WERI-Rb-1 (cell line): ENCODE measurements at places on chromosomes 7 and 10.
A peak's percentile ranks its signal among the peaks of the same experiment; 100 is the strongest.

DNA sequence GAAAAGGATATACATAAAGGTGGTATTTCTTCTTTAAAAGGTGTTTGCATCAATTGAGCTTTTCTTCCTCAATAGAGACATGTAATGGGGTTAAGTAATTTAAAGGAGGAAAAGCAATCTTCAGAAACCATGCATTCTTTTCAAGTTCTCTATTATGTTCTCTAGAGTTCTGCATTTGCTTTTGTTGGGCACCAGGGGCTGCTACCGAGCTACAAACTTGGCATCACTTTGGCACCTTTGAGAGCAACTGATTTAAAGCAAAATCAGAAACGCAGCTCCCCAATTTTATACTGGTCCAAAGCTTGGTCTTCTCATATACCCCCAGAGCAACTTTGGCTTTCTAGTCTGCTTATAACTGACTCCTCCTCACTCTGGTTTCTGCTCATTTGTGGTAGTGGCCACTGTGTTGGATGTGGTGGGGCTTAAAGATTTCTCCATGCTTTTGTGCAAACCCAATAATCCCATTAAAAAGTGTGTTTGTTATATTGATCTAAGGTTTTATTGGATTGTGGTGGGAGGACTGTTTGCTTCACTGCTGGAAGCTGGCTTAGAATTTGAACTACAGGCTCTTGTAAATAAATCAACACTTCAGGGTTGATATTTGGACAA is 712.1 kb downstream of the PHTF2 start:
- peak; percentile 49 for DNase-seq

GRCh38 chr7:86884152-86884551 is 175.3 kb downstream of the ELAPOR2 start:
- DNase-seq, result no peak

DNA sequence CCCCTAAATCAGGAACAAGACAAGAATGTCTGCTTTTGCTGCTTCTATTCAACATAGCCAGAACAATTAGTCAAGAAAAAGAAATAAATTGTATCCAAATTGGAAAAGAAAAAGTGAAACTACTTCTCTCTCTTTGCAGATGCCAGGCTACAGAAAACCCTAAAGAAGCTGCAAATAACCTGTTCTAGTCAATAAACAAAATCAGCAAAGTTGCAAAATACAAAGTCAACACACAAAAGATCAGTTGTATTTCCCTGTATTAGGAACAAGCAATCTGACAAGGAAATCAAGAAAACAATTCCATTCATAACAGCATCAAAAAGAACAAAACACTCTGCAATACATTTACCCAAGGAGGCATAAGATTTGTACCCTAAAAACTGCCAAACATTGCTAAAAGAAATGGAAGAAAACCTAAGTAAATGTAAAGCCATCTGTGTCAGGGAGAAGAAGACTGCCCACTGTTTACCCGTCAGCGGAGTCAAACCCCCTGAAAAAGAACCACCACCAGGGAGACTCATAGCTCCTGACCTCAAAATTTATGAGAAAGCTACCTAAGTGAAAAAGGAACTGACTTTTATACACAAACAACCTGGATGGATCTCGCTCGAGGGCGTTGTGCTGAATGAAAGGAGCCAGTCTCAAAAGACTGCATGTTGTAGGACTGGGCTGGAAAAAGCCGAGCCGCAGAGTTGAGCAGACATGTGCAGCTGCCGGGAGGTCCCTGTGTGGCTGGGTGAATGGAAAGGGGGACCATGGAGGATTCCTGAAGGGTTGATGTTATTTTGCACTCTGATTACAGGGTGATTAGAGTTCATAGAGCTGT is 263.1 kb downstream of the MAD1L1 start:
- DNase-seq, result no peak

DNA sequence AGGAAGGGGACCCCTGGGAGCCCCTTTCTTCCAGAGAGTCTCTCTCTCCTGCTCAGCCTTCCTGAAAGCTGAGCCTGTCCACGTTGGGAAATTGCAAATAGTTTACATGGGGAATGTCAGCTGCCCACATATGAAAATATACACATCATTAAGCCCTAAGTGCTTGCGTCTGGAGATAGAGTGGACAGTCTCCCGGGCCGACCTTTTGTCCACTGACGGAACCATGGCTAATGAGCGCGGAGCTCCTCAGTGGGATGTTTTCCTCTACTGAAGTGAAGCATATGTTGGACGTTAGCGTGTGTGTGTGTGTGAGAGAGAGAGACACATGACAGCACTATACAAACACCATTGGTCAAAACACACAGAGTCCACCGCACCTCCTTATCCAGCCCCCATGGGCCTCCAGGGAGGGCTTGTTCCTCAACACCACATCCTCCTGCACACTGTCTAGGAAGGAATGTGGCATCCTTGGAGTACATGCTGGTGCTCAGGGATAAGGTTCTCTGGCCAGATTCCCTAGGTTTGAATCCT is 128.4 kb downstream of the RGS10 start:
- no peak for DNase-seq

GRCh38 chr10:112797855-112798254 is 152.2 kb upstream of the TCF7L2 start:
- no peak for DNase-seq

- DNase-seq, result no peak
Observed at GRCh38 chr7:144397086-144397485, 6.4 kb downstream of the NOBOX start.
